Stimulated activated CD8-positive, alpha-beta memory T cell treated with anti-CD3 and anti-CD28 coated beads, Interleukin-15, amount 100 ng/mL, for 24 hours (primary cell): ENCODE measurements at places on chromosomes 12 and 14.

DNA sequence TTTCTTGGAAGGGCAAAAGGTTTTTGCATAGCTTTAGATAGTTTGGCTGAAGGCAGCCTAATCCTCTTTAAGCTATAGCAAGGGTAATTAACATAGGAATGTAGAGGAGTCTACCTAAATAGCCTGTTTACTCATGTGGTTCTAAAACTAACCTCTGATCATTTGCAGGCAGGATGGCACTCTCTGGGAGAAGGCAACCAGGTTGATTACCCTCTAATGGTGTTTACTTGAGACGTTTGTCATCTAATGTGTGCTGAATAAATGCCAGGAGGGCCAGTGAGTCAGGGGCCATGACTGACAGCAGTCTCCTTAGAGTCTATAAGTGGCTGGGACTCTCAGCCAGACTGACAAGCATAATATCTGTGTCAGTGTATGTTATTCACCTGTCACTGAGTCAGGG, 286.4 kb downstream of the PCNX1 start:
- DNase-seq: no peak

DNA sequence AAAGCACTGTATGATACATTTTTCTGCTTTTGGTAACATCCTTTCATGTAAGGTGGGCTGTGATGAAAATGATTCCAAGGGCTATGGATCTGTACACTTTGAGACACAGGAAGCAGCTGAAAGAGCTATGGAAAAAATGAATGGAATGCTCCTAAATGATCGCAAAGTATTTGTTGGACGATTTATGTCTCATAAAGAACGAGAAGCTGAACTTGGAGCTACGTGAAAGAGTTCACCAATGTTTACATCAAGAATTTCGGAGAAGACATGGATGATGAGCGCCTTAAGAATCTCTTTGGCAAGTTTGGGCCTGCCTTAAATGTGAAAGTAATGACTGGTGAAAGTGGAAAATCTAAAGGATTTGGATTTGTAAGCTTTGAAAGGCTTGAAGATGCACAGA, 22.1 kb upstream of the SRGAP1 start:
- no peak for DNase-seq

- DNase-seq: no peak
These were observed 251.2 kb downstream of the ACSS3 start for GRCh38 chr12:81329085-81329484.

- no peak for DNase-seq
These were observed 149.9 kb upstream of the FBXO33 start for GRCh38 chr14:39582028-39582654.

GRCh38 chr12:98360401-98360800, 155.0 kb upstream of the TMPO start:
- DNase-seq: no peak

DNA sequence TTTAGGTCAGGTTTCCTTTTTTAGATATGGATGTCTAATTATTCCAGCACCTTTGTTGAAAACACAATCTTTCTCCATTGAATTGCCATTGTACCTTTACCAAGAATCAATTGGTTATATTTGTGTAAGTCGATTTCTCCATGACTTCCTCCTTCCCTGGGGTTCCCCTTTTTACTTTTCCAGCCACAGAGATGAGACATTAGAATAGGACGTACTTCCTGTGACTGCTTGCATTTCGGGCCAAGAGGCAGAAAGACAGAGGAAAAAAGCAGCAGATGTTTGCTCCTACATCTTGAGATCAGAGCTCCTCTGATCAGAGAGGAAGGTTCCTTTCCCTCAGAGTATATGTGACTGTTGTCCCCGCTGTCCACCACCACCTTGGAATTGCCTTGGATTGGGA, 453.7 kb upstream of the RGS6 start:
- DNase-seq: no peak

DNA sequence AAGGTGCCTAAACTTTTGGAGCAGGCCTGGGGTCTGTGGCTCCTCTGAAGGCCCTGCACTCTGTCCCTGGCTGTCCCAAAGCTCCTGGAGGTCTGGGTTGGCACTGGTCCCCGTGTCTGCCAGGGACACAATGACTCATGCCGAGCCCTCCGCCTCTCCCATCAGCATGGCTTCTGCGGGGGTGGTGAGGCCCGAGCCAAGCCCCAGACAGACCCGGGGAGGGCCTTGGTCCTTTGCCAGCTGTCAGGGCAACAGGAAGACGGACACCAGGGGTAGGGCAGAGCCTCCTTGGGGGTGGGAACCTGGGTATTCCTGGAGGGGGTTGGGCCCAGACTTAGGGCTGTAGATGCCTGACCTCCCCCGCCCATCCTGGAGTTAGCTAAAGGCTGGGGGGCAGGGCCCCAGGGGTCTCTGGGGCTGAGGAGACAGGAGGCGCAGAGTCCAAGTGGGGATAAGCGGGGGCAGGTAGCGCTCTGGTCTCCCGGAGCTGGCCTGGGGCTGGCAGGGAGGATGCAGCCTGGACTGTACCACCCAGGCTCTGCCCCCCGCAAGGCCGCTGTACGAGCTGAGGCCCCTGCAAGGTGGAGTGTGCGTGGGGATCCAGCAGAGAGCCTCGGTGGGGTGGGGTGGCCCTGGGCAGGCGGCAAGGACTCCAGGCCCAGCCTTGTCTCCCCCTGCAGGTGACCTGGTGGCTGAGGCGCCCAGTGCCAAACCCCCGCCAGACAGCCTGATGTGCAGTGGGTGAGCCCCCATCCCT, 16.4 kb upstream of the PUS1 start:
- DNase-seq: no peak

GRCh38 chr12:42104784-42105183, 39.9 kb downstream of the GXYLT1 start:
- no peak for DNase-seq

DNA sequence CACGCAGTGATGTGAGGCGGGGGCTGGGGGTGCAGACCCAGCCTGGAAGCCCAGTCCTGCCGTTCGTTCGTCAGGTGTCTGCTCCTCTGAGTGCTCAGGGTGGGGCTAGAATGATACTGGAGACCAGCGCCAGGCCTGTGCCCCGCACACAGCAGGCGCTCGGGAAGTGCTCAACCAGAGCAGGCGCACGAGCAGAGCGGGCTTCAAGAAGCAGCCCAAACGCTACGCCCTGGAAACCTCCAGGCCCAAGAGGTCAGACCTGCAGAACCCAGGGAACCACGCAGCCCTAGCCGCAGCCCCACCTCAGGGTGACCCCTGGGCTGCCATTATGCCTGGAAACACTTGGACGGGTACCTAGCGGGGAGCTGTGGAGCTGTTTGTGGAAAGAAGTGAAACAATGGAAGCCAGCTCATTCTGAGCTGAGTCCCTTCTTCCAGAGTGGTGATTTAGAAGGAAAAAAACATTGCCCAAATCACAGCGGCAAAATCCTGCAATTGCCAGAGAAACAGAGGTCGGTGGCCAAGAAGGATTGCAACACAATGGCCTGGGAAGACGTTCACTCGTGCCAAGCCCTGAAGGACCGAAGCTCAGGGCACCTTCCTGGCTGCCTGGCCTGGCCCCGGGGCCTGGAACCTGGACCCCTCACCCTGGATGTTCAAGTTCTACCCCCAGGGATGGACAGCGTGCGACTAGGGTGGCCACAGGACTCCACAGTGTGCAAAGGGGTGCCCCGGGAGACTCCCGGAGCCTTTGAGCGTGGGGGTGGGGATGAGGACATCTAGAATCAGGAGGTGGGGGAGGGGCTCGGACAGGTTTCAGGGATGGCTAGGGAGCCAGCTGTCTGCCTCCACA, 40.4 kb upstream of the DIO3 start:
- no peak for DNase-seq

GRCh38 chr12:48454667-48455066, 17.7 kb upstream of the ANP32D start:
- DNase-seq: no peak

GRCh38 chr14:101167428-101167827, 263.9 kb upstream of the RTL1 start:
- DNase-seq: no peak

DNA sequence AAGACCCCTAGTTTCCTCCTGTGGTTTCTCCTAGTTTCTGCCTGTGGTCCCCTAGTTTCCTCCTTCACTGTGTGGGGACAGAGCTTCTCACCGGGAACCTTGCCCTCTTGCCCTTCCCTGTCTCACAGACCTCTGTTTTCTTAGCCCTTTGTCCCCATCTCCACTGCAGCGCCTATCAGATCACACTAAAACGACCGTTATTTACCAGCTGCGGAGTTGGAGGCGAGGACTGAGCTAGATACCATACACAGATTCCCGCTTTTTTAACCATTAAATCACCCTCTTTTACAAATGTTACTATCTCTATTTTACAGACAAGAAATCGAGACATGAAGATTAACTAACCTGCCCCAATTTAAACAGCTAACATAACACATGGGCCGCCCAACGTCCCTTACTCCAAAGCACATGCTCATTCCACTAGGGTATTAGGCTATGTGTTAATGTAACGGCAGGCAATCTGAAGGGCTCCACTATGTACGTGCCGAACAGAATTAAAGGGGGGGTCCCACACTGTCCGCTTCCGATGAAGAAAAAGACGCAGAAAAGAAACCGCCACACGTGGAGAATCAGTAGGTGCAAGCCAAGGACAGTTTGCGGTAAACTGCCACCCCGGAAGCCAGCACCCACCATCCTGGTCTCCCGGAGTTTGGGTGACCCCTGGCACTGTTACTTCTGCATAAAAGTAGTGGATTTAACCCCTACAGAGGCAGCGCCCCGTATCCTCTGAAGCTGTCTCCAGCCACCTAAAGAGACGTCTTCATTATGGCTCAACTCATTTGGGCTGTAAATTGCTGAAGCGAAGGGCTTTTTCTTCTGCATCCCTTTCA, 1.9 kb upstream of the FKBP4 start:
- no peak for DNase-seq

- no peak for DNase-seq
These were observed 107.6 kb downstream of the PLEKHG7 start for GRCh38 chr12:92810370-92810769.

DNA sequence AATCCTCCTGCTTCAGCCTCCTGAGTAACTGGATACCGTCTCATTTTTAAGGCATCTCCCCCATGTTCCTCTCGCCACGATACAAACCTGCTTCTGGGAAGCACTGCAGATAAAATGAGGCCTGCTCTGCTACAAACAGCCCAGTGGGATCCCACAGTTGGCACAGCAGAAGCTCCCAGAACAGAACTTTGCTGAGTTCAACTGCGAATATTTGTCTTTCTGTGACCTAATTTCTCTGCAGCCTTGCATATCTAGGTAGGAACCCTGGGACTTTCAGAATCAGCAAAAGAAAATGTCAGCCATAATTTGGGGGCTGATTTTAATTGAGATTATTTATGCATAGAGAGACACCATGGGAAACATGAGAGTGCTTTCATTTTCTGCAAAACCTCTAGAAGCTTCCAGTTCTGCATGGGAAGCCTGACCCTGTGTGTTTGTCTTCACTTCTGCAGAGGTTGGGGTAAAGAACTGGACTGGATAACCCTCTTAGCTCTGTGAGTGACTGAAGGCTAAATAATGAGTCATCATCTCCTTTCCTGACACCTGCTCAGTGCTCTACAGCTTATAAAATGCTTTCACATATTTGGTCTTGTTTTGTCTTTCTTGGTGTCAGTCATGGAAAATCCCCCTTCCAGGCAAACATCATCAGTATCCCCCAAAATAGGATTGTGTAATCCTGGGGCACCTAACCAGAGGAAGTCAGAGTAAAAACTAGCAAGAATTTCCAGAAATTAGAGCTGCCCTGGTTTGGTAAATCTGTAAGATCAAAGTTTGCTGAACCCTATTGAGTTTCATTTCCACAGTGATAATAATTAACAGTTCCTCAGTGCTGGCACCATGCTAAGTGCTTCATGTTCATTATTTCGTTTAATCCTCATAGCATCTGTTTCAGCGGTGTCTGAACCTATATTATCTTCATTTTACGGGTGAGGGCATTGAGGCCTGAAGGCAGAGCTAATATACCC, 185.8 kb downstream of the SLC15A4 start:
- DNase-seq: no peak

DNA sequence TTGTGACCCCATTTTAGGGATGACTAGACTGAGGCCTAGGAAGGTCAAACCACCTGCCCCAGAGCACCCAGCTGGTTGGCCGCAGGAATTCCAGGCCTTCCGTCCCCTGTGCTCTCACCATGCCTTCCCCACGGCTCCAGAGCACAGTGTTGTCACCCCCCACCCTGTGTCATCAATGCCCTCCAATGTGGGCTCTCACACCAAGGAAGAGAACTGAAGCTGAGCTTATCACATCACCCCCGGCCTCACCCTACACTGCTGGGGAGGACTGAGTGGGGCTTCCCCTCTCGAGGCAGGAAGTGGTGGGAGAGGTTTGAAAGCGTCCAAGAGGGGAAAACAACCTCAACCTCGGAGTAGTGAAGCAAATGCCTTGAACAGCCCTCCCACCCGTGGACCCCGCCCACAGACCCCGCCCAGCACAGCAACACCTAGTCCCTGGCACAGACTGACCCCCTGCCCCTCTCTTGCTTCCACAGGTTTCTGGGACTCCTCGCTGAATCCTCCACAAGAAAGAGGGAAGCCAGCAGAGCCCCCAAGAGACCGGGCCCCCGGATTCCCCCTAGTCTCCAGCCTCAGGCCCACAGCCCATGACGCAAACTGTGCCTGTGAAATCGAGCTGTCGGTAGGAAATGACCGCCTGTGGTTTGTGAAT, 97.2 kb downstream of the LGMN start:
- DNase-seq: peak; percentile 35

GRCh38 chr12:116918464-116918863, 7.7 kb downstream of the FBXW8 start:
- no peak for DNase-seq

GRCh38 chr12:4432878-4433744, 12.5 kb downstream of the FGF6 start:
- no peak for DNase-seq

DNA sequence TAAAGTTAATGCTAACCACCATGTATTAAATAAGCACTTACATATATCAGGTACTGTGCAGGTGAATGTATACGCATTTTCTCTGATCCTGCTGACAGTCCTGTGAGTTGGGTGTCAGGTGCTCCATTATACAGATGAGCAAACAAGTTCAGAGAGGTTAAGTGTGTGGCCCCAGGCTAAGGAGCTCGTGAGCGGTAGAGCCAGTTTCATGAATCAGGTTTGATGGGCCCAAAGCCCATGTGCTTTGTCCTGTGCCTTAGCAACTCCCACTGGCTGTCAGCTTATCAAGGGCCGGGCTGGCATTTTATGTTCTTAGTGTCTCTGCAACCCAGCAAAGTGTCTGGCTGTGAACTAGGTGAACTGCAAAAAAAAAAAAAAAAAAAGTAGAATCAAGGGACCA, 701.2 kb upstream of the TBX3 start:
- no peak for DNase-seq

GRCh38 chr12:57549203-57549908, 488 bp upstream of the KIF5A start:
- no peak for DNase-seq

GRCh38 chr12:117646520-117646919, 285.1 kb upstream of the NOS1 start:
- no peak for DNase-seq

GRCh38 chr12:91818227-91819131, 327.2 kb downstream of the BTG1 start:
- DNase-seq: no peak
